Bone marrow (tissue), 2 donors: ENCODE measurements at places on chromosomes 1 and 21.

DNA sequence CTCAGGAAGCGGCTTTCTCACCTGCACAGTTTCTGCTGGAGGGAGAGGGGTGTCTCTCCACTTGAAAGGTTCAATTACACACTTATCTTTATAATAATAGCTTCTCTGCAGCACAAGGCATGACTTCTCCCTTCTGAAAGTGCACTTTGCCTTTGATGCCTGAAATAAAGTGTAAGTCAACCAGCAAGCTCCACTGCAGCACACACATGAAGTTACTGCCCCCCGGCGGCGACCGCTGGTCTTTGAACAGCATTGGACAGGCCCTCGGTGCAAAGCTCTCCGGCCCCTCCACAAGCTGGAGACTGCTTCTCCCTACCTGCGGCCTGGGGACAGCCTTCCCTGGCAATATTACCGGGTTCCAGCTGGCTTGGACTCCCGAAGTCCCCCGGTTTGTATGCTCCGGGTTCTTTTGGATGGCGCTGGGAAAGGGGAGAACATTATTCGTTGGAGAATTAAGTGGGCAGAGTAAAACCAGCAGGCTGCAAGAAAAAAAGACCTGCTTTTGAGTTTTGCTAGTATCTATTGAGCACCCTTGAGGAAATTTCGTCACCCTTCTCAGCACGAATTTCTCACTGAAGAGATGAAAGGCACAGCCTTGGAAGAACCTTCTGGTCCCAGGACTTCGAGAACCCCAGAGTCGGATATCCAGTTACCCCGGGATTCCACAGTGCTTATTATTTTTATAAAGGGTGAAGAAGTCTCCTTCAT lies 11.8 kb downstream of the RCAN1 start:
- DNase-seq: peak; percentile 24

DNA sequence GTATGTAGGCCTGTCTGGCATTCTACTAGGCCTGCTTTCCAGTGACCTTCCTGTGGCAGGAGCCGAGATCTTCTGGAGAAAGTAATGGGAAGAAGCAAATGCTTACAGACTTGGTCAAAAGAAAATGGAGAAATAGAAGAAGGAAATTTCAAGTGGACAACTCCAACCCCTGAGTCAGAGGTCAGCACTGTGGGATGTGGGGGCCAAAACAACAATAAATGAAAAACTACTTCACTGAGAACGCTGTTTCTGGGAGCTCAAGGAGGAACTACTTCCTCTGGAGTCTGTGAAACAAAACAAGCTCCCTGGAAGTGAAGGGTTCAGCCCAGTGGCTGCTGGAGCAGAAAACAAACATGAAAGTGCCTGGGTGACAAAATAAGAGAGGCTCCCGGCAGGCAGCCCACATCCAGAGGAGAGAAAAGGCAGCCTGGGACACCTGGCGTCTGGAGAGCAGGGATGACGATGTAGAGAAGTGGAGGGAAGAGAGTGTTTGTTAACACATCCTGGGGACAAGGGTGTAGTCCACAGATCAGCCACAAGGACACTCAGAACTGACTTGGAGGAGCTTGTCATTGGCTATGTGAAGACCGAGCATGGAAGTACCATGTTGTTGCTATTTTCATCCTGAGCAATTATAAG lies 355.2 kb downstream of the SMYD3 start:
- no peak for DNase-seq

GRCh38 chr1:3814065-3814464 lies 17.8 kb upstream of the LRRC47 start:
- no peak for DNase-seq

DNA sequence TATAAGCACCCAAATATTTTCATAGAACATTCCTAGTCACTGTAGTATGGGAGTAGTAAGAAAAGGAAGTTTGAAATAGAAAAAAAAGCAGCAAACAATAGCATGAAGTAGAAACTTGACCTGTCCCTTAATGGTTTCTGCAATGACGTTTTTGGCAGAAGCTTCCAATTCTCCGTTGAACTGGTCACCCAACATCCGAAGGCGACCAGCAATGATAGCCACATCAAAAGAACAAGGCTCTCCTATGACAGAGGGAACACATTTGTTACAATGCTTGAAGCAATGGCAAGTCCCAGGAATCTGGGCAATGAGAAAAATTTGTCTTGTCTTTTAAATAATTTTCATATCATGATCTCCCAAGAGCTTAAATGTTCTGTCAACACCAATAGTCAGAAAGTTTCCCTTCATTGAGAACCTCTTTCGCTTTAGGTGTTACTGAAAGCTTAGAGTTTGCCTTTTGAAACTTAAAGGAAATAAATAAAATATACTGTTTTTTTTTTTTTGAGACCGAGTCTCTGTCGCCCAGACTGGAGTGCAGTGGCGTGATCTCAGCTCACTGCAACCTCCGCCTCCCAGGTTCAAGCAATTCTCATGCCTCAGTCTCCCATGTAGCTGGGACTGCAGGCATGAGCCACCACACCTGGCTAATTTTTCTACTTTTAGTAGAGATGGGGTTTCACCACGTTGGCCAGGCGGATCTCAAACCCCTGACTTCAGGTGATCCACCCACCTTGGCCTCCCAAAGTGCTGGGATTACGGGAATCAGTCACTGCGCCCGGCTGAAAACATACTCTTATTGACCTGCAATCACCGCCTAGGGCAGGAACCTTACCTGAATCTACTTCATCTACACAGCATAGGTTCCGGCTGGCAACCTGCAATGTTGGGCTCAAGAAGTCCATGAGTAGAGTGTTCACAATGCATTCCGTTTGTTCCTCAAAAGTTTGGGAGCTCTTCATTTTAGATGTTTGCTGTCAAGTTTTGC lies 672 bp downstream of the BCL2L15 start:
- DNase-seq: no peak

- DNase-seq: no peak
Observed at GRCh38 chr1:115012434-115012833, 17.2 kb upstream of the TSHB start.

DNA sequence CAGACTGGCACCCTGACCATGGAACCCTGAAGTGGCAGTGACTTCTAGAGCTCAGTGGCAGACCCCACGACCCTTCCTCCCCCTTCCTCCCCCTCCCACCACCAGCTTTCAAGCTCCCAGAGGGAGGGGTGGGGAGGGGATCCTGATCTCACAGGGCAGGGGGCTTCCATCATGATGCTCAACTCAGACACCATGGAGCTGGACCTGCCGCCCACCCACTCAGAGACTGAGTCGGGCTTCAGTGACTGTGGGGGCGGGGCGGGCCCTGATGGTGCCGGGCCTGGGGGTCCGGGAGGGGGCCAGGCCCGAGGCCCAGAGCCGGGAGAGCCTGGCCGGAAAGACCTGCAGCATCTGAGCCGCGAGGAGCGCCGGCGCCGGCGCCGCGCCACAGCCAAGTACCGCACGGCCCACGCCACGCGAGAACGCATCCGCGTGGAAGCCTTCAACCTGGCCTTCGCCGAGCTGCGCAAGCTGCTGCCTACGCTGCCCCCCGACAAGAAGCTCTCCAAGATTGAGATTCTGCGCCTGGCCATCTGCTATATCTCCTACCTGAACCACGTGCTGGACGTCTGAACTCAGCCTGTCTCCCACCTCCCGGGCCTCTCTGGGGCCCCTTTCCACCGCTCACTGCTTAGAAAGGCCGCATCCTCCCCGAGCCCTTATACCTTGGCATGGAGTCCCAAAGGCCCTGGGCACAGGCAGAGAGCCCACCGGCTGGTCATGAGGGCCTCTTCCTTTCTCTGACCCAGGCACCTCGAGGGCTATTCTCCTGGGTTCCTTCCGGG lies 3.9 kb downstream of the NHLH1 start:
- no peak for DNase-seq

DNA sequence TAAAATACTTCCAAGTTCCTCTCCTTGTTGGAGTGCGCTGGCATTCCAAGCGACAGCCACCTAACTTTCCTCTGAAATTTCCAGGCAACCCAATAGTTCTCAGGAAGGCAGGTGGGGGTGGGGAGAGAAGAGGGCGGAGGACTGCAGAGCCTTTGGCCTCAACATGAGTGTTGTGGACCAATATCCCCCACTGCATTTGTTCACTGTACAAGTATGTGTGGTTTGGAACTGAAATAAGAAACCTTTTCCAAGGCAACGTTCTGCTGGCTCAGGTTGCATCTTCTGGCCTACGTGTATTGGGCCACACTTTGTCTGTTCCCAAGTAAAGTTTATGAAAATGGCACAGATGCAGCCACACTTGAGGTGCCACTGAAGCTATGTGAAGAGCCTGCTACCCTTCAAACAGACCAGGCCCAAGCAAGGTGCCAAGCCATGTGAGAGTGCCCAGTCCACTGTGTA lies 153.4 kb downstream of the DHRS3 start:
- no peak for DNase-seq

DNA sequence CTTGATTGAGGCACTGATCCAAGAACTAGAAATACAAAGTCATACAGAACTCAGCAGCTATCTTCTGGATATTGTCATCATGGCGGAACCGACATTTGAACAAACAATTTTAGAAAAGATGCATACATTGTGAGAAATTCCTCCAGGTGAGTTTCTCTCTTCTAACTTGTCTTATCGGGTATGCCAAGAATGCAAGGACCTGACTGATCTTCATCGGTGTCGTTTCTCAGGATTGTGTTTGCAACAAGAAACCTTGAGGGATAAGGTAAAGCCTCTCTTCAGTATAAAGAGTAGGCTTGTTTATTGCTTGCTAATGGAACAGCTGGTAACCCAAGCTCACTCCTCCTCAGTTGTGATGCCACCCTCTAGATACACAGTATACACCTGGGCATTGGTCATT lies 62.2 kb downstream of the NME7 start:
- no peak for DNase-seq

GRCh38 chr1:109640285-109640865 lies 15.5 kb upstream of the GSTM4 start:
- peak; percentile 73 for DNase-seq

DNA sequence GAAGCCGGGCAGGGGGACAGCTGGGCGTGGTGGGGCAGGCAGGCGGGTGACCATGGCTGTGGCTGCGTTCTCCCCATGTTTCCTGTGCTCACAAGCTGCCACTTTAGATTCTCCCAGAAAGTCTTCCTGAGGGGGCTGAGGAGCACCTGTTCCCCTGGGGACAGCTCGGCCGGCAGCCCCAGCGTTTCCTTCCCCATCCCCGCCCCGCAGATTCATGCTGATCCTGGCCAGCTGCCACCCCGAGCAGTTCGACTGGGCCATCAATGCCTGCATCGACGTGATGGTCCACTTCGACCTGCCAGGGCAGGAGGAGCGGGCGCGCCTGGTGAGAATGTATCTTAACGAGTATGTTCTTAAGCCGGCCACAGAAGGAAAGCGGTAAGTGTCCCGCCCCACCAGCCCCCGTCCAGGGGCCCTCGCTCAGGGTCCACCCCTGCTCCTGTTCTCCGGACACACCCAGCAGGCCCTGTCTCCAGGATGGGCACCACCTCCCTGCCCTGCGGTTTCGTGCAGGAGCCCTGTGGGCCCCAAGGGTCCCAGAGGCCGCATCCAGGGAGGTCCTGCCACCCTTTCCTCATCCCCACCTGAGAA lies 10.9 kb upstream of the ATAD3B start:
- no peak for DNase-seq

GRCh38 chr1:98331243-98331642 lies 330.3 kb upstream of the SNX7 start:
- no peak for DNase-seq

- DNase-seq: no peak
Observed at GRCh38 chr1:175250027-175250426, 57.5 kb upstream of the KIAA0040 start.

- no peak for DNase-seq
Observed at GRCh38 chr1:116126281-116126680, 15.1 kb downstream of the MAB21L3 start.

- peak; percentile 43 for DNase-seq
Observed at GRCh38 chr1:53754484-53755312, 15.7 kb upstream of the GLIS1 start.

- no peak for DNase-seq
Observed at GRCh38 chr1:221778125-221778524, 36.2 kb upstream of the DUSP10 start.

DNA sequence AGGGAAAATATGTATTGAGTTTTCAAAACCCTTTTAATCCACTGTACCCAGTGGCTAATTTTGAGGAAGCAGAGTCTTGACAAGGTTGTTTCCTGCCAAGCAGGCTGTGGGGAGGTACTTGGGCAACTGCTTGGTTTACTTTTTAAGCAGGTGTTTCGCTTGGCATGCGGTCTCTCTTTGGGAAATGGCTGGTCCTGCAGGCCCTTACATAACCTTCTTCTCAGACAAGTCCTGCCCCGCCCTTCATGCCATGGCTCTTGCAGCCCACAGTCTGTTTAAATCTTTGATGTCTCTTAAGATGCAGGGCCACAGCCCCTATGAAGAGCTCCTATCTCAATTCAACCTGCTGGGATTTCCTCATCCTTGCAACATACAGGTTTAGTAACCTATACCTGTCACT lies 36.0 kb upstream of the ABCD3 start:
- no peak for DNase-seq

- no peak for DNase-seq
Observed at GRCh38 chr1:15851210-15852035, 3.9 kb downstream of the SPEN start.

DNA sequence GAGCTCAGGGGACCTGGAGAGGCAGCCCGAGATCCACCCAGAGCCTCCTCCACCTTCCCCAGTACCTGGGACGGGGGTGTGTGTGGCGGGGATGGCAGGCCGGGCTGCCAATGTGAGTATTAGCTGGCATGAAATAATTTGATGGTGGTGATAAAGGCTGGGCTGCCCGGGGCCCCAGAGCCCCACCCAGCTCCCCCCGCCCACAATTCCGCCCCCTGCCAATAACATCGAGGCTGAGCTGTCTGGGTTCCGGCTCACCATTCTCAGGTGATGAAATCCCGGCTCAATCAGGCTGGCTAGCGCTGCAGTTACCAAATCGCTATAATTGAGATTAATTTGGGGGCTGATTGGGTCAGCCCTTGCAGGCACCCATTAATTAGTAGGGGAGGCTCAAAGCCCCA lies 103.8 kb upstream of the CASZ1 start:
- DNase-seq: no peak

DNA sequence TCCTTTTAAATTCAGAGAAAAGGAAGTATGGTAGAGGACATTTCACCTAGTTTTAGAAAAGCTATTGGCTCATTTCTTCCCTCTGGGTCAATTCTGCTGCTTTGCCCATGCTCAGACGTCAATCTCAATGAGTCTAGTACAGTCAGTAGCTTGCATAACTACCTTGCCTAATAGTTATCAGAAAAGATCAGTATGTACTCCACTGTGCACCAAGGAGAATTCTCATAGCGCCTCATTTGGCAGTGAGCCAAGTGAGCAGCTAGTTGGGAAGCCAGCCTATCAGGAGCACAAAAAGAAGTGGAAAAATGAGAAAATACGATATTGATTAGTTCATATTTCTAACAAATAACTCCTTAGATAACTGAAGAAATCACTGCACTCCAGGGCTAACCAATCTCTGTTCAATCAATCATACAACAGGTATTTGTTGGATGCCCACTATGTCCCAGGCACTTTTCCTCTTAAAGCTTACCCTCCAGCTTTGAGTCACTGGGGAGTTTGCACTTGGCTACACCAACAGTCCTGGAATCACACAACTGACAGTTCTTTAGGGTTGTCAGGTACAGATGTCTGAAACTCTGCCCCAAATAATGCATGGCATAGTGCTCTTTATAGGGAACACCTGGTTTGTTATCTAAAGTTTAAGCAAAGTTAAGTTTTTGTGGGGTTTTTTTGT lies 50.2 kb downstream of the PRDX6 start:
- no peak for DNase-seq
